Bronchial epithelial cell (primary cell): ENCODE measurements at places on chromosomes 12 and 14. TPM values are rescaled to one million over a fixed set of nuclear protein-coding genes. Genes with fewer than 3 reads are reported as not detected.

GRCh38 chr14:32121536-32121935 lies 44.4 kb downstream of the ARHGAP5 start:
- no peak for DNase-seq

Gene TRIM9
- total RNA-seq = under 0.01 and 0.26 TPM in 2 replicates

Gene KRT79
- under 0.01 and 0.26 TPM in 2 replicates for total RNA-seq

Gene CMA1
- total RNA-seq = not detected in 2 replicates
